ENCODE measurements at places on chromosomes 12 and 14.

GRCh38 chr12:104526320-104526719 is 69.6 kb downstream of the CHST11 start:
- no peak for DNase-seq

DNA sequence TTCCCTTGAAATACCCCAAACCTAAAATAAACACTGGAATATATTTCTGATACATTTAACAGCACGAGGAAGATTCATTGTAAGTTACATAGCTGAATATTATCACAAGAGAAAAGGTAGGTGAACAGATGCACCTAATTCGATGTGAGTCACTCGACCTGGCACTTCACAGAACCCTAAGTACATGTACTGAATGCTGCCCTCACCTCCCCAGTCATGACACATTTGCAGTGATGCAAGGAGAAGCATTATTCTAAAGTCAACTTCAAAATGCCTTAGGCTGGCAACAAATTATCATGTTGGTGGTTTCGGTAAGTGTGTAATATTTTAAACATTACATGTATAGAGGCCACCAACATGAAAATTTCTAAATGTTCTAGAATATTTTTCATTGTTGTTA is 35.2 kb upstream of the TMTC2 start:
- DNase-seq: no peak

DNA sequence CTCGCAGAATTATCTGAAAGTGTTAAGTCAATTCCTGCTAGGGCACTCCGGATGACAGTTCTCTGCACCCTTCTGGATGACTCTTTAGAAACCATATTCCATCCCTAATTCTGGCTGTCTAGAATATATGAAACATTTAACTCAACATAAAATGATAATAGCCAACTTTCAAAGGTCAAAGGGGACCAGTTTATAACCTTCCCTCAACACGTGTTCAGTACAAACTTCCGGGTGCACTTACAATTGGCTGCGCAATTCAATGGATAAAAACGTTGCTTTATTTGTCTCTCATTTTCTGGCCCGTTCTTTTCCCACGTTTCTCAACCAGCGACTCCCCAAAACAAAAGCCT is 1.3 kb downstream of the SBNO1 start:
- no peak for DNase-seq

GRCh38 chr14:92538412-92538985 is 24.9 kb downstream of the RIN3 start:
- DNase-seq: no peak

- no peak for DNase-seq
Observed at GRCh38 chr12:42021469-42021868, 123.2 kb downstream of the GXYLT1 start.

DNA sequence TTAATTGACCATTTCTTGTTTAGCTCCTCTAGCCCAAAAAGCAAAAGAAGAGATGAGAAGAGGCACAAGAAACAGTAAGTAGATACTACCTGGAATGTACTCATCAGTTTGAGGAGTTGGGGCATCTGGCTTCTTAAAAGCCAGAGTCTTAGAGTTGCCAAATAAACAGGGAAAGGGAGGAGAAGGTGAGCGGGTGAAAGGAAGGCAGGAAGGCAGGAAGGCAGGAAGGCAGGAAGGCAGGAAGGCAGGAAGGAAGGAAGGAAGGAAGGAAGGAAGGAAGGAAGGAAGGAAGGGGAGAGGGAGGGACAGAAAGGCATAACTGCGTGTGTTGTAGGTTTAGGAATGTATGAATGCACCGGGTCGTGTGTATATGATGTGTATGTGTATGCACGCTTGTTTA is 56.7 kb upstream of the HSPB8 start:
- DNase-seq: no peak

GRCh38 chr12:51189790-51190355 is 16.9 kb upstream of the TFCP2 start:
- no peak for DNase-seq

- no peak for DNase-seq
Observed at GRCh38 chr14:20415782-20416206, 2.5 kb upstream of the TEP1 start.

DNA sequence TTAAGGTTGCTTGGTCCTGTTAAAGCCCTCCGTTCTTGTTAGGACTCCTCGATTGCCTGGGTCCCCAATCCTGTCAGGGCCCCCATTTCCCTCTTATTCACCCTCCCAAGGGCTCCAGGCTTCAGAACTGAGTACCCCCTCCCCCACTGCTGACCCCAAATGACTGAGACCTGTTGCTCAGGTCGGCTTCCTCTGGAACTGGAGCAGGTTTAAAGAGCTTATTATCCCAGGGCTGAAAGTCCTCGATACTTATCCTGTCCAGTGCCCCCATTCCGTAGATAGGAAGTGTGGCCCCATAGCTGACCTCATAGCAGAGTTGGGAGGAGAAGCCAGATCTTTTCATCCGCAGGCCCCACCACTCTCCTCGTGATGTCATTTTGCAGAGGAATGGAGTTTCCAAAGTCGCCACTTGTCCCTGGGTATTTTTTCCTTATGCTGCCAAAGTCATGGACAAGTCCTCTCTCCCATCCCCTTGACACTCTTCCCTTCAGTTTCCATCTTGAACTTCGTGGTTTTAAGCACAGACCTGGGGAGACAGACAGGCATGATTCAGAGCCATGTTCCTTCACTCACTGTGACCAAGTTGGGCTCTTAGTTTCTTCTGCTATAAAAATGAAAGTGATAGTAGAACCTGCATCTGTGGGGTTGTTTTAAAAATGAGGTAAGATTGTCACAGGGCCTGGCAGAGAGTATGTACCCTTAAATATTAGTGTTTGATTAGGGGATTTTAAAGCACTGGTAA is 1.2 kb downstream of the USP30 start:
- DNase-seq: no peak

DNA sequence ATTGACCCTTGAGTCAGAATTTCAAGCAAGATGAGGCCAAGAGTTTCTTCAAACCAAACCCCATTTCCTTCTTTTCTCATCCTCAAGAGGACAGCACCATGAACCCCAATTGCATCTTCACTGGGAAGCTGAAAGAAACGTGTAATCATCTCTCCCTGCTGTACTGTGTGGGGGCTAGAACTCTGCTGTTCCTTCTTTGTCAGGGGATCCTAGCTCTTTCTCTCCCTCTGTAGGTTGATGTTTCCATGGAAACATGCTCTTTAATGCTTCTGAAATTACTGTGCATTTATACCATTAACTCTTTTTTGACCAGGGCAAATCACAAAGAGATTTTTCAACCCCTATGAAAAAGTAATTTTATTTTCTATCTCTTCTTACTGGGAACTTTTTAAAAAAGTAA is 295.1 kb downstream of the GRIN2B start:
- no peak for DNase-seq
